ENCODE measurements at places on chromosomes 4 and X.

GRCh38 chr4:172104539-172104938, 291.3 kb downstream of the GALNTL6 start:
- DNase-seq: no peak

GRCh38 chr4:1767770-1768366, 25.2 kb upstream of the FGFR3 start:
- DNase-seq: peak; percentile 39

DNA sequence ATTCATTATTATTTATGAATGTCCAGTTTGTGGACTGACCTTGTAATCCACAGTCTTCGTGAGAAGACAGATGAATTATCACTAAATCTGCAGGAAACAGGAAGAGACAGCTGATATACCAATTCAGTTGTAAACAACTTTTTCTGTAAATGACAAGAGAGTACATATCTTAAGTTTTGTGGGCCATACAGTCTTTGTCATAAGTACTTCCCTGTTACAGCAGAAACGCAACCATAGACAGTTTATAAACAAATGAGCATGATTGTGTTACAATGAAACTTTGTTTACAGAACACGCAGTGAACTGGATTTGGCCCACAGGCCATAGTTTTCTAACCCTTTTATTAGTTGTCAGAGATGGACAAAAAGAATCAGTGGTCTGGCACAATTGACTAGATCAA, 443.4 kb downstream of the PDGFC start:
- no peak for DNase-seq

DNA sequence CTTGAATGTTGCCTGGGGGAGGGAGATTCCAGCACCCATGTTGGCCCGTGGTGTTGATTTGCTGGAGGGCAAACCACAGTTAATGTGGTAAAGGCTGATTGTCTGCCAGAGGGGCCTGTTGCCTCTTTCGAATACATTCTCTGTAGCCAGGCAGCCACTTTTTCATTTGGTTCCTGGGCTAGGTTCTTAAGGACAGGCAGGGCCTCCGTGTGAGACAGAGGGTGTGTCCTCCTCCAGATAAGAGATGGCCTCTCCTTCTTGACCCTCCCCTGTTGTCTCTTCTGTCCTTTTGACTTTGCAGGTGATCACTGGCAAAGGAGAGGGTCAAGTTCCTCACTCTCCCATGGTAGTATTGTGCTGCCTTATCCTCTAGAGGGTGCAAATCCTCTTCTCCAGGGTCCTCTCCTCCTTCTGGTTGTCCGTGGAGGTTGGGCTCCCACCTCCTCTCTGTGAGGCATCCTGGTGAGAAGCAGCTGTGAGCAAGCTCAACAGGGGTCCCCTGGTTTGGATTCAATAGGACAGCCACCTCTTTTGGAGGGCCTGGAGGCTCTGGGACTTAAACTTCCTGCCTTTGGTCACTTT, 44.9 kb downstream of the ZNF182 start:
- DNase-seq: peak; percentile 10

GRCh38 chr4:172514801-172515200, 653.8 kb upstream of the GALNT7 start:
- no peak for DNase-seq

DNA sequence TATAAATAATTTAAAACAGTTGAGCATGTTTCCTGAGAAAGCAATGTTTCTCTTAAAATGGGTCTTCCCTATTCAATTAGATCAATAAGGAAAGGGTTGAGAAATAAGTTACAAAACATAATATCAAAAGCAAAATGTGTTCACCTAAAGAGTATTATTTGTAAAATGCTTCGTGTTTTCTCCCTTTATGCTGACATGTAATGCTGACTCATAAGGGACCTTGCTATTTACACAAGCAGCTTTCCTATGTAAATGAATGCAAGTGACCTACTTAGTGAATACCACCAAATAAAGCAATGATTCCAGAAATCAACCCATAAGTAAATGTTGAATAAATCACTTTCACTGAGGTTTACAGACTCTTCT, 91.5 kb downstream of the ELOVL6 start:
- DNase-seq: no peak

Data from activated naive CD8-positive, alpha-beta T cell treated with anti-CD3 and anti-CD28 coated beads, Interleukin-2, amount 50 U/mL, for 24 hours (primary cell).